Activated CD4-positive, alpha-beta T cell treated with anti-CD3 and anti-CD28 coated beads for 36 hours (primary cell): ENCODE measurements at places on chromosomes 6 and 20.

DNA sequence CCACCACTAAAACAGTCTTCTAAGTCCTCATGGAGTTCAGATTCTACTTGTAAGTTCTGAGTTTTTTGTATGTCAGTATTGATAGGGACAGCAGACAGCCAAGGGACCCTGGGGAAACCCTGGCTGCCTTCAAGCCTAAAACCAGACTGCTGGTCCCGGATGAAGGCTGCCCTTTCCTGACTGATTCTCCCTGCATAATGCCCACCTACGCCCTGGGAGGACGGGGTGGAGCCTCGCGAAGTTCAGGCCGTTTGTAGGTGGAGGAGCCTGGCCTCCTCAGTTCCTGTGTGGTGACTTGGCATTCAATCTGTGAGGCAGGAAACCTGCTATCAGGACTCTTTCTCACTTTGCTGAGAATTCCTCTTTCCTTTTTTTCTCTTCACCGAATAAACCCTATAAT lies 120.3 kb upstream of the LGSN start:
- DNase-seq, result no peak

DNA sequence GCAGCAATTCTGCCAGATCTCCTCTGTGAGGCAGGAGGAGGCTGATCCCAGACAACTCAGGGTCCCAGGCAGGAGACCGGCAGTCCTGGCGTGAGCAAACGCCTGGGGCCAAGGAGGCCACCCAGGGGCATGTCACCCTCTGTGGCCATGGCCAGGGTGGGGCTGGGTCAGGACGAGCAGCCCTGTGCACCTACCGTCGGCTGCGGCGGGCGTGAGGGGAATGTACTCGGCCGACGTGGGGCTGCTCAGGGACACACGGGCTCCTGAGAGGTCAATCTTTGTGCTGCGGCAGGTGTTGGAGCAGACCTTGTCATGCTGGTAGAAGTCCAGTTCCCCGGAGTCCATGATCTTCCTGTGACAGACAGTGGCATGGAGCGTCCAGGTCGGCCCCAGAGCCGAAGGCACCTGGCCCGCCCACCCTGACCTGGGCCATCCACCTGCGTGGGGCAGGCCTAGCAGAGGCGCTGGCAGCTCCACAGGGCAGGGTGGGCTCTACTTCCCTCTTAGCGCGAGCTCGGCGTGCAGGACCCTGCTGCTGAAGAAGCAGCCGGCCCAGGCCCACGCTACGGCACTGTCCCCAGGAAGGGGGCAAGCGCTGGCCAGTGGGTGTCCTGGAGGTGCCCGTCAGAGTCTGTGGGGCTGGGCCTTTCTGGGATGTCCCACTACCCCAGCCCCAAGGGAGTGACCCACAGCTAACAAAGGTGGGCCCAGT lies 21.5 kb upstream of the HELZ2 start:
- DNase-seq, result no peak

GRCh38 chr20:61297986-61298385 lies 45.9 kb downstream of the CDH4 start:
- no peak for DNase-seq

DNA sequence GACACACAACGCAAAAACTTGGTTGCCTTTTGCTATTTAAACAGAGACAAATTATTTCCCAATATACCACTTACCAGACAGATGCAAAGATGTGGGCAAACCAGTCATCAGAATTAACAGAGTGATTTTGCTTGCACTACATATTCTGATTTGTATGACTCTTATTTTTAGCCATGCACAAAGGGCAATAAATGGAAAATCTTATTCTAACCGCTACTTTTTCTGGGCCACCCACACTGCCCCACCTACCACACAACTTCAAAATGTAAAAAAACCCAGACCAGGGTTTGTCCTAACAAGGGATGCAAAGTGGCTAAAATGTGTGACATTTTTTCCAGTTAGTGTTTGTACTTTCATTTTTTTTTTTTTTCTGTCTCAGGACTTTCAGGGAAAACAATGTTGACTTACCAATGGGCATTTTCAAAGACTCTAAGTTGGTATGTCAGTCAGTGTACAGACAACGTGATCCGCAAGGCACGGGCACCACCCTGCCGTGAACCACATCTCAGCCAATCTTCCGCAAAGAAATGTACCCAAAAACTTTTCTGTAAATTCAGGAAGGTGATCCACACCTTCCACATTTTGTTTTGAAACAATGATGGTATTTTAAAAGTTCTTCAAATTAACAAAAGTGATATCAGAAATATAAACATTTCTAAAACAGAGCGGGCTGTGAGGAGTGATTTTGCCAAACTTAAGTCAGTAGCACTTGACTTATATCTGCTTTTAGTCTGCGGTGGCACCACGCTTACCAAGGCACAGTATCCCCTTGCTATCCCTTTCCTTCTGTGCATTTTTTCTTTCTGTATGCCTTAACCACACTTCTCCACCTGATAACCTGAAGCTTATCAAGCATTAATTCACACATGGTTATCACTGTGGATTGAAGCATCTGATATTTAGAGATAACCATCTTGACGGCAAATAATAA lies 185.6 kb downstream of the GJA10 start:
- DNase-seq, result peak; percentile 75
